ENCODE measurements at places on chromosomes 12 and 14.

- DNase-seq, result no peak
Measured at GRCh38 chr12:991350-992333, 619 bp downstream of the ERC1 start.

GRCh38 chr14:75234173-75235115, 44.2 kb upstream of the FOS start:
- no peak for DNase-seq

DNA sequence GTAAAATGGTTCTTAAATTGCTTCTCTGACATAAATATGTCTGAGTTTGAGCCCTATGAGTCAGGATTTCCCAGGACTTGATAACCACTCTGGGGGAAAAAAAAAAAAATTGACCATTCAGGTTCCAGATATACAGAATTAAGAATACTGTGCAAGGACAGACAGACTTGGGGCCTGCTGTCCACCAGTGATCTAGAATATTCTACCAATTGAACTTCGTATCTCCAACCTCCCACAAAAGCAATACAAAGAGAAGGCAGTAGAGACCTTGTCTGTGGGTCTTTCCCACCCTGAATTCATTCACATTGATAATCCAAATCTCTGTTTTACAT, 4.1 kb downstream of the SINHCAF start:
- no peak for DNase-seq

- DNase-seq, result no peak
Measured at GRCh38 chr12:92471551-92471950, 231.2 kb upstream of the PLEKHG7 start.

- no peak for DNase-seq
Measured at GRCh38 chr14:33062881-33063280, 124.2 kb downstream of the NPAS3 start.

DNA sequence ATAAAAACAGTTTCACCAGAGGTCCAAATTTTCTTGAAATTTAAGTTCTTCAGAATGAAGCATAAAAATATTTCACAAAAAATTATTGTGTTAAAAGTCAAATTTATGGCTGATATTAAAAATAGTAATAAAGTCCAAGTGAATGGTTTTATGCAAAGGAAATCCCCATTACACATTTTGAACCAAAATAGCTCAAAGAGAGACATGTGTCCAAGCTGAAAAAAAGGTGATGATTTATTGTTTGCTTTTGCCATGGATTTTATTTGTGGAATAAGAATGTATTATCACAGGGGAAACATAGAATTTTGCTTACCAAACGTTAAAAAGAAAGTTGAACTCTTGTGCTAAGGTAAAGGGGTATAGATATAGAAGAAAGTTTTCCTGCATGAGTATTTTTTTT, 4.6 kb downstream of the FOXG1 start:
- no peak for DNase-seq

- DNase-seq, result no peak
Measured at GRCh38 chr12:101891462-101891971, 14.1 kb downstream of the DRAM1 start.

DNA sequence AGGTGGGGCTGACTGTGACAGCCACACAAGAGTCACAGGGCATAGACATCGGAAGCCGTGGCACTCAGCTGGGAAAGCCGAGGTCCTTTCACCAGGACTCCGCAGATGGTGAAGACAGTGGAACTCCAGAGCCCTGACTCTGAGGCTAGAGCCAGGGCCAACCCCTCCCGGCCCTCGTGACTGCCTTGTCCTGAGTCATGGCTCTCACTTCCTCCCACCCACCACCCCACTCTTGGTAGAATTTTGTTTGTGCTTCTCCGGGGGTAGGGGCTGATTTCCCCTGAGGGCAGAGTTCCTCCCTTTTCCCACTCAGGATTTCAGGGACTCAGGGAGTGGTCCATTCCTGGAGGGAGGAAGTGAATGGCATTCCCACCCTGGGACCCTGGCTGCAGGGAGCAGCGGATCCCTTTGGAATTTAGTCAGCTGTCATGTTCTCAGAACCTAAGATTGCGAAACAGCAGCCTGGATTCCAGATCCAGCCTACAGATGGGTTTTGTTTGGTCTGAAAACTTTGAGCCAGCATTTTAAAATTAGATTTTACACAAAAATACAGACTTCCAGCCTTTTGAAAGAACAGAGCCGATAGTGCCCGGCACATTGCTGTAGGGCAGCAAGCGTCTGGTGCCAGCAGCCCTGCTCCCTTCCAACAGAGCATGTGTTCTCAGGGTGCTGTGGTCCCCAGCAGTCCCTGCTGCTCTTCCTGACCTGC, 50.7 kb downstream of the TPCN1 start:
- no peak for DNase-seq

- no peak for DNase-seq
Measured at GRCh38 chr14:77516126-77516525, 17.5 kb upstream of the ISM2 start.
